Omental fat pad (tissue), 4 donors: ENCODE measurements at places on chromosomes 2 and 18.

GRCh38 chr2:119820275-119820674 is 60.6 kb downstream of the PTPN4 start:
- no peak for DNase-seq

GRCh38 chr18:13422541-13423147 is 204.1 kb downstream of the LDLRAD4 start:
- DNase-seq, result no peak

GRCh38 chr18:75319905-75320304 is 107.6 kb downstream of the SMIM21 start:
- DNase-seq, result no peak

- no peak for DNase-seq
Observed at GRCh38 chr2:12649602-12650400, 66.9 kb upstream of the TRIB2 start.

DNA sequence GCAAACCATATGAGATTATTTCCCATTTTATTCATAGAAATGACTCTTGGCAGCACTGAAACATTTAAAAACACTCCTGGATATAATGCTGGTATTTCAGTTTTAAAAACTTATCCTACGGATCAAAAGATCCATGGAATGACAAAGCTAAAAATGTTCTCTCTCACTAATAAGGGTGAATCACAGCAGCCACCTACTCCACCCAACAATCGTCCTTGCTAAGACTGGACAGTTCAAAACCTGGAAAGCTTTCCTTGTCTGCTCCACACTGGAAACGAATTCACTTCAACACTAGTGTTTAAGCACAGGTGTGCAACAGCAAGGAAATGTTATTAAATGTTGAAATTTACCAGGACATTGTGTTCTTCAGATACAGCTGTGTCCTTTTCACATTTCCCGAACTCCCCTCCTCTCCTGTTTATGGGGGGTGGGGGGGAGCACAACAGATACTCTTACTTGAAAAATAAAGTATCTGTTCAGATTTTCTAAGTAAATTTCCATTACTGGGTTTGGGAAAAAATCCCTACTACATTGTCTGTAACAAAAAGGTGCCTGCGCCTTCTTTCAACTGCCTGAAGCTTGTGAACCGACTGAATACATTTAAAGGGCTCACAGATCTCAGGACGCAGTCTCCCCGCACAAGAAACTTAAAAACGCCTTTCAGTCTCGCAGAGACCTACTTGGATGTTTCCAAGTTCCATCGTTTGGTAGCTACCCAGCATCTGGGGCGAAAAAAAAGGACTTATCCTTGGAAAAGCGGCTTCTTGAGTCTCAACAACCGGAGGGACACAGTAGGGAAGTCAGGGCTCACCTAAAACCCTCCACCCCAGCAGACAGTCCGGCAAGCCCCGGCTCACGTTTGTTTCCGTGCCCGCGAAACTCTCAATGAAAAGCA is 1.3 kb downstream of the YWHAQ start:
- no peak for DNase-seq

DNA sequence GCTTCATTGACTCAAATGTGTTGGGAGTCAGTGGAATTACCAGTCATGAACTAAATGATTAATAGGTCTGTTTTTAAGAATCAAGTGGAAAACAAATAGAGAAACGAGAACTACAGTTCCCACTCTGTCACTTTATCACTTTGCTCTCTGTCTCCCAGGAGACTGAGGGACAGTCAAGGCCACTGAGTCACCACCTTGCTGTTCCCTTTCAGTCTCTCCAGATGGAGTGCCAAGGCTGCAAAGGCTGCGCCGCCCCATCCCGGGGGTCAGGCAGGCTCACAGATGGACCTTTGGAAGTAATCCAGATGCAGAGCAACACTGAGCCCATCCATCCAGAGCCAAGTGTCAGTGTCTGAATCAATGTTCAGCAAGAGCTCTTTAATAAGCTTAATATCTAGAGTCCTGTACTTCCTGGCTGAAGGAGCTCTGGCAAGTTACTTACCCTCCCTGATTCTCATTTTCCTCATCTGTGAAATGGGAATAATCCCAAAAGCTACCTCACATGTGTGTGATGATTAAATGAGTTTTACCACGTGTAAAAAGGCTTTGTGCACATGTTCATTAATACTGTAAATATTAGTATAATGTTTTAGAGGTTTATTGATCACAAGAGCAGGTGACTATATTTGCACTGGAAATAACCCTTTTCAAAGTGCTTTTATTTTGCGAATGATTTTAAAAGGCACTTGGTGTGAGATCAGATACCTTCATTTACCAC is 43.0 kb upstream of the EFEMP1 start:
- DNase-seq, result no peak

GRCh38 chr2:138170485-138170884 is 206.2 kb downstream of the HNMT start:
- DNase-seq, result no peak

DNA sequence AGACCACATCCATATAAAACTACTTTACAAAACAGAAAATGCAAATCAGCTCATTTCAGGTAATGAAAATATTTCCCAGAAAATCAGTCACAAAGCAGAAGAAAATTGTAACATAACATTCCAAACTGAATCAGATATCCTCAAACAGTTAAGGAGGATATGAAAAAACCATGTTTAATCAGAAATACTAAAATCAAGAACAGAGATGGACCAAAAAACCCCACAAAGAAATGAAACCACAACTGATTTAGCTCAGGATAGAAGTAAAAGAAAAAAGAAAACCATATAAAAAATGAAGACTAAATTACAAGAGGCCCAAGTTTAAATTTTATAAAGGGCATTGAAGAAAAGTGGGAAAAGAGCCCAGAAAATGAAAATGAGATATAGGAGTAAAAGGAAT is 102.9 kb downstream of the RAB3GAP1 start:
- DNase-seq, result no peak

- no peak for DNase-seq
Observed at GRCh38 chr2:238725298-238725697, 122.6 kb upstream of the TWIST2 start.

DNA sequence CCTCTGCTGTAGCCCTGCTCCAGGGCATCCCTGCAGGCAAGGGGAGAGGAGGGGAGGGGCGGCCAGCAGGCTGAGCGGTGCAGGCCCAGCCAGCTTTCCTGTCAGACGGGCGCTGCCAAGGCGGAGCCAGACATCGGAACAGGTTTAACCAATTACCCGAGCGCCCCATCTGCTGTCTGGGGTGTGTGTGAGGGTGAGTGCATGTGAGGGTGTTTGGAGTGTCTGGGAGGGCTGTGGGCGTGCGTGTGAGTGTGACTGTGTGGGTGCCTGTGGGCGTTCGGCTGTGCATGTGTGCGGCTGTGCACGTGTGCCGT is 20.0 kb downstream of the EMX1 start:
- no peak for DNase-seq

- no peak for DNase-seq
Observed at GRCh38 chr2:43609290-43609918, 13.6 kb upstream of the THADA start.

GRCh38 chr2:239294571-239295054 is 106.2 kb downstream of the HDAC4 start:
- no peak for DNase-seq

DNA sequence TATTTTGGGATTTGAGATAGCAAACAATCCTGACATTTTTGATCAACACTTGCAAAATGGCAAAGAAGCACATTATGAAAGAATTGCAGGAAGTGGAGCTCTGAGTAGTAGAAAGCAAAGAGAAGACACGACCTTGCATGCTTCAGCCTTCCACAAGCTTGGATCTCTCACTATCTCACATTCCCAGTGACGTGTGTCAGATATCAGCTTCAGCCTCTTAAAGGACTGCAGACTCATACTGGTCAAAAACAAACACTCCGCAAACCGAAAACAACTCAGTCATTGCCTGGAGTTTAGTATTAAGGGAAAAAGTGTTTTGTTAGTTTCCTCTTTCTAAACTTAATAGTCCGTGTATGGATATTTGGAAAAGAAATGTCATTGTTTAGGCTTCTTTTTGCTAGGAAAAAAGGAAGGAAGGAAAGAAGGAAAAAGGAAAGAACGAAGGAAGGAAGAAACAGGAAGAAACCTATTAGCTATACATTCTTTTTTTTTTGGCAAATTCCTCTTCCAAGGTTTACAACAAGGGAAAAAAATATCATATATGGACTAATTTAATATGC is 32.6 kb upstream of the SLC40A1 start:
- no peak for DNase-seq

- DNase-seq, result no peak
Observed at GRCh38 chr18:74528913-74529312, 5.4 kb upstream of the CNDP1 start.

- no peak for DNase-seq
Observed at GRCh38 chr2:51000849-51001617, 30.9 kb downstream of the NRXN1 start.

DNA sequence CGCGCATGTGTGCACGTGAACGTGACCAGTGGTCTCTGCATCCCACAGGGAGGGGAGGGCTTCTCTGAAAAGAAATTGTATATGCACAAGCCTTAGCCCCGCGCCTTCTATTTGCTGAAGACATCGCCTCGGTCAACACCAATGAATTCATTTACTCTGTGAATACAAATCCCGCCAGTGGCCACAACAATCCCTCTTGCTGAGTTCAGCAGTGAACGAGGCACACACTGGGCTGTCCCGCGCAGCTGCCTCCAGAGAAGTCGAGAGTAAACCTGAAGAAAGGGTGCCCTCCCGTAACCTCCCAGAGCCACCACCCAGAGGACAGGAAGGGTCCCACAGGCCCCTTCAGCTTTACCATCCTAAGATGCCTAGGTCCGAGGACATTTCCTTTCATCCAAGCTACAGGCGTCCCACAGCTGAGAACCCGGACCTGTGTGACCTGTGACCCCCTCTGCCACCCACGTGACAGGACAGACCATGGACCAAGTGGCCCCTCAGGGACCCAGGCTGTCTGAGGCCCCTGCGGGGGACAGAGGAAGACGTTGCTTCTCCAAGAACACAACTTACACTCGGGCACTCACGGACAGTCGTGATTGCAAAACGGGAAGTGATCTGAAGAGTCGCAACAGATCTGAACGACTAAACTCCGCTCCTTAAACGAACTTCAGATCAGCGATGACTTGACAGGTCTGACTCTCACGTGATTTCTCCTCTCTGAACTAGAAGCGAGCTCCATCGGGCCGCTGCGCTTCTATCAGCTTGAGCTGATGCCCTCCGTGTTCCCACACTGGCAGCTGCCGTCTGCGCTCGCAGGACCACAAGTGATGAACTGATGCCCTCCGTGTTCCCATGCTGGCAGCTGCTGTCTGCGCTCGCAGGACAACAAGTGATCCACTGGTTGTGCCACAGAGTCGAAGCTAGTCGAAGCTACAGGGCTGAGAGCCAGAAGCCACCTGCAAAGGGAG is 92.7 kb downstream of the ZNF516 start:
- DNase-seq, result no peak

GRCh38 chr2:950080-950966 is at the start of gene SNTG2:
Gene SNTG2, plus strand, starts transcription at chr2:950849. Its CDS starts 148 bp downstream, at chr2:950997.
- no peak for DNase-seq

DNA sequence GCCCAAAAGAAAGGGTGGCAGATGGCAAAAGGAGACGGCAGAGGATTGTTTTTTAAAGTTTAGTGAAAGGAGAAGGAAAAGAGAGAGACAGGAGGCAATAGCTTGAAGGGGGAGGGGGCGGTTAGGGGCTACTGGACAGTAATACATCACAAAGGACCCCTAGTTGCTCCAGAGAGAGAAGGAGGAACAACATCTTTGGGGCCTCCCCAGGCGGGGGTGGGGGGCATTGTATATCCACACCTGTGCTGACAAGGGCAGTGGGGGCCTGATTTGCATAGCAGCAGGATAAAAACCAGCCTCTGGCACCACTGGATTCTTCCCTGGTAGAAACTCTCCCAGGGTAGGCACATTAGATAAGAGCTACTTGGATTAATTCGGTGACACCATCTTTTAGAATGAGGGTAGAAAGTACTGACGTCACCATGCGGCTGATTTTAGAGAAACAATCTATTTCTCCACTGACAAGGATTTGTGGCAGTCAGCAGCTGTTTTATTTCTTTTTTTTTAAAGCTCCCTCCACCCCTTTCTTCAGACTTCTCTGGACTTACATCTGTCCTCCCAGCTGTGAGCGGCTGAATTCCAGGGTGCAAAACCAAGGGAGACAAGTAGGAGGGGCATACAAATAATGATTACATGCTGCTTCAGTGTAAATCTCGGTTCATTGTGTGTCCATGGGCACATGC is 199.8 kb upstream of the NRP2 start:
- DNase-seq, result no peak

- no peak for DNase-seq
Observed at GRCh38 chr2:46293466-46293865, 3.7 kb upstream of the EPAS1 start.

- no peak for DNase-seq
Observed at GRCh38 chr18:80106482-80107051, 2.5 kb upstream of the ADNP2 start.

DNA sequence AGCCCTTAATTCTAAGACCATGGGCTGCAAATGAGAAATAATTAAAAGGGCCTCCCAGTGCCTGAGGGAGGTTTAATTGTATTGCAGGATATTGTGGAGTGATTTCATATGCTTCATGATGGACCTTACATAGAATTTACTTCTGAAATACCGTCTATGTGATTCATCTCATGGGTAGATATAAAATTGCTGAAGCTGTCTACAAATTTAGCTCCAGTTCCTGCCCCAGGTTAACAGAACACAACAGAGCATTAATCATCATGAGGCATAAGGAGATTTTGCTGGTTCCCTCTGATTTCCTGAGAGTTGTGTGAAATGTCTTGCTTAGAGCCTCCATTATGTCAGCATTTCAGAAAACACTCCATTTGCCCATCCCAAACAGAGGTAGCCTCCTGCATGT is 770 bp downstream of the UPP2 start:
- no peak for DNase-seq

GRCh38 chr18:13239171-13239956 is 20.8 kb downstream of the LDLRAD4 start:
- no peak for DNase-seq

GRCh38 chr2:80154231-80154915 is 150.2 kb downstream of the LRRTM1 start:
- no peak for DNase-seq

- DNase-seq, result no peak
Observed at GRCh38 chr2:57720728-57721627, 325.6 kb upstream of the VRK2 start.

DNA sequence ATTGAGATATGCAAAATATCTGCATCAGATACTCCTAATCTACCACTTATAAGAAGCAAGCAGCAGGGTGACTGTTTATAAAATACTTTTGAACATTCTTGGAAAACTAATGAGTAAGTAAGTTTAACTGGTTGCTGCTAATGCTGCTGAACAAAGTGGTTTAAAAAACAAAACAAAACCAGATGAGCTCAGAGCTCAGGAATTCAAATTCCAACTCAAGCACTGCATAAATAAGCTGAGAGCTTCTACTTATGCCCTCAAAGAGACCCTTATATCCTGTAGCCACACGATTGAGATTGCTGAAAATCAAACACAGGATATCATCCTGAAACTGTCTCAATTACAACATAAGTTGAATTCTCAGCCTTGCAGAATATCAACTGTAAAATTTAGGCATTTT is 62.3 kb upstream of the NYAP2 start:
- no peak for DNase-seq

- no peak for DNase-seq
Observed at GRCh38 chr2:241978670-241979069, 109.1 kb downstream of the RTP5 start.
